ENCODE measurements at places on chromosomes 2 and 18.

DNA sequence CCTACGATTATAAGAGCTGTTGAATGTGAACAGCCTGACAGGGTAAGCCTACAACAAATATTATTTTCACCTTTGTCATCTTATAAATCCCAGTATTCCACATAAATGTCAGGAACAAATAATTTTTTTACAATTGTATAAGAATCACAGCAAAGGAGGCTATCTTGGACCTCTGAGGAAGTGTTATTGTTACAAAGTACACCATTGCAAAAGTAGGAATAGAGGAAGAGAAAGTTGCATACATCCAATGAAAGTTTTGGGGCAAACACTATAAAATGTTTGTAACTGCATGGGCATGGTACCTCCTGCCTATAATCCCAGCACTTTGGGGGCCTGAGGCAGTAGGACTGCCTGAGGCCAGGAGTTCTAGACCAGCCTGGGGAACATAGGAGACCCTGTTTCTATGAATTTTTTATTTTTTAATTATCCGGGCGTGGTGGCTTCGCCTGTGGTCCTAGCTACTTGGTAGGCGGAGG lies 715 bp upstream of the MEMO1 start:
- DNase-seq, result peak; percentile 53

- DNase-seq, result no peak
Observed at GRCh38 chr18:21012308-21012707, 99.3 kb downstream of the ROCK1 start.

DNA sequence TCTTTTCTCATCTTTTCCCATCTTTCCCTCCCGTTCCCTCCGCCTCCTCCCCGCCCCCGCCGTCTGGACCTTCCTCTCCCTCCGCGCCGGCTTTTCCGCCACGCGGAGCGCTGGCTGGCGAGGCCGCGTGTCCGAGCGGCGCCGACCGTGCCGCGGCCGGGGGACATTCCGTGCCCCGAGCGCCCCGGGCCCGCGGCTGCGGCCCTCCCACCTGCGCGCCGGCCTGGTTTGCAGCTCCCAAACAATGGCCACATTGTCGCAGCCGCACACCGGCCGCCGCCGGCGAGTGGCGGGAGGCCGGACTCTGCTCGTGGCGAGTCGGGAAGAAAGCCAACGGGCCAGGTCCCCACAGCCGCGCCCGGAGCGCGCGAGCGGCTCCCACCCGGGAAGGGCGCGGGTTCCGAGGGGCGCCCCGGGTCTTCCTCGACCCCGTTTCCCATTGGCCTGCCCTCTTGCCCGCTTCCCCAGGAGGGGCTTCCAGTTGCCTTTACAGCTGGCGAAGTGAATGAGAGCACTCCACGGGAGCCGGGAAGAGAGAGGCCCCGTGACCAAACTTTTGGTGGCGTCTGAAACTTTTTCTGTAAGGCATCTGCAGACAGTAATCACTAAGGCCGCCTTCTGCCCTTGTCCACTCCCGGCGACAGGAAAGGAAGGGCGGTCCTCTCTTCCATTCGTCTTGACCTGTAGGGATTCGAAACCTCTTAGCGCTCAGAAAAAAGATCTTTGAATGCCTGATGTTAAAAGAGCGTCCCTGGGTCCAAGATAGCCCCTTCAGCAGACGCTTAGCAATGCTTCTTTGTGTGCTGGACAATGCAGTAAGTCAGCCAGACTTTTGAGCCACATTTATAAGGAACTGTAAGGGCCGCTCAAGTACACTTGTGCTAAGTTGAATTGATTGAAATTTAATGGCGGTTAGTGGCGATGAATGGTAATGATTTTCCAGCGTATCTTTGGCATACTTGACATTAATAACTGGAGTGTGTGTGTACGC lies 6.2 kb downstream of the GLI2 start:
- DNase-seq, result no peak

GRCh38 chr2:128134573-128134972 lies 43.6 kb downstream of the UGGT1 start:
- no peak for DNase-seq

DNA sequence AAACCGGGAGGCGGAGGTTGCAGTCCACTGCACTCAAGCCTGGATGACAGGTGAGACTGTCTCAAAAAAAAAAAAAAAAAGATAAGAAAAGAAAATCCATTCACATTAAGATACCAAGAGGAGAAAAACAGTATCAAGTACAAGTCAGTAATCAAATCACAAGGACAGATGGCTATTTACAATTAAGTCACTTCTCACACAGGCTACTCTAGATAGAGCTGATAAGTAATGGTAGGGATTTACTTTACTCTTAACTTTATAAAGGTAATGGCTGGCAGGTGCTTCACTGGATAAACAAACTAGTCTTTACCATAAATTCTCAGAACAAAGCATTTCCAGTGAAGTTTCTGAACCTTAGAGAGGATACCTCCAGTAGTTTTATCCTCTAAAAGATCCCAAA lies 11.5 kb downstream of the SF3B1 start:
- no peak for DNase-seq

DNA sequence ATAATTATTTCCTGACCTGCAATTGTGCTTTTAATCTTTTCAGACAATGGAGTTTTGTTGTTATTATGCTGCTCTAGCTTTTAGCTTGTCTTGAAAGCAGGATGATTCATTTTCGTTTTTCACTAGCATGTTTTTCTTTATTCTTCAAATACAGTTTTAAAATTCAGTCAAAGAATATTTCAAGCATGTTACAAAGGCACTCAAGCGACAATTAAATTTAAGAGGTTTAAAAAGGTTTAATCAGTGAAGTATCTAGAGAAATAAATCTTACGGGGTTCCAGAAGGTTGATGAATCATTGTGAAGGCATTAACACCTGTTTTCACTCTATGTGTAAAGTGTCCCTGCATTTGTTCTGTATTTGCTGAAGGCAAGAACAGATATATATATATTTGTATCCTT lies 390.7 kb upstream of the TMEFF2 start:
- no peak for DNase-seq

DNA sequence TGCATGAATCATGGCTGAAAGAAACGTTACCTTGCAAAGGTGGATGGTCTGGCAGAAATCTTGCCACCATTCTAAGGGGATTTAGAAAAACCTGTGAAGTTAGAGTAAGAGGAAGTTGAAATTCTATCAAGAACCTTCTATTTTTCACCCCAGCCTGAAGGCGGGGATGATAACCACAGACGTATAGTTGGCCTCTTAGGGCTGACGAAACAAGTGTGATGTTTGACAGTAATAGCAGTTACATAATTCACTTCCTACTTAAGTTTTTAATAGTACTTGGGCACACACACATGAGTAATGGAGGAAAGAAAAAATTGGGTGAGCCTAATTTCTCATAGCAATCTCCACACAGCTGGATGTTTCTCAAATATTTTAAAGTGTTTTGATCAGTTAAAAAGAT lies 336.6 kb upstream of the SALL3 start:
- DNase-seq, result peak; percentile 81

DNA sequence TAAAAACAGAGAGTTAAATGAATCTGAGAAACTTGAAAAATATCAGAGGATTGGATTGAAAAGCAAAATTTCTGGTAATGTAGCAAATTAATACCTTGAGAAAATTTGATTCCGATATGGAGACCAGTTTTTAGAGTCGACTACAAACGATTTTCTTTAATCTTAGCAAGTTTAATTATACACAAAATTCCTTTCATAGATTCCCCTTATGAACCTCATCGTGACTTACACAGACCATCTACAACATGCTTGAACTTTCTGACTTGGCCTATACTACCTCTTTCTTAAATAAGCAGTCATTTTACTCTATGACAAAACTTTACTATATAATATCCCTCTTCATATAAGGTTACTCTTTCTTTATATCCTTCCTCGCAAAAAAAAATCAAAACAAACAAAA lies 769.6 kb upstream of the CRIM1 start:
- no peak for DNase-seq

DNA sequence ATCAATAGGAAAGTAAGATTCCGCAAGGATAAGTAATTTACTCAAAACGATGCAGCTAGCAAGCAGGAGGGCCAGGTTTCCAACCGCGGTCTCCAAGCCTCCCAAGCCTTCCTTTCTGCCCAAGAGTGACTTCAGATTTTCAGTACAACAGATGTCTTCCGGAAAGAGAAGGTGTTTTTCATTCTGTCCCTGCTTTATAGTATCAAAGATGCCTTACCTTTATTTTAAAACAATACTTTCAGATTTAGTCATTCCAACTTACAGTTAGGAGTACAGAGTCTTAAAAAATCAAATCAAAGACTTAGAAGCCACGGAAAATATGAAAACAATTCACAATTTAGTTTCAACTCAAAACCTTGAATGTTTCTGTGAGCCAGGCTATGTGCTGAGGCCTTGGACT lies 43.6 kb downstream of the CYB5A start:
- no peak for DNase-seq

GRCh38 chr2:200379481-200380090 lies 73.1 kb downstream of the SPATS2L start:
- DNase-seq, result no peak

- no peak for DNase-seq
Observed at GRCh38 chr2:177044671-177045070, 167.9 kb upstream of the HNRNPA3 start.

DNA sequence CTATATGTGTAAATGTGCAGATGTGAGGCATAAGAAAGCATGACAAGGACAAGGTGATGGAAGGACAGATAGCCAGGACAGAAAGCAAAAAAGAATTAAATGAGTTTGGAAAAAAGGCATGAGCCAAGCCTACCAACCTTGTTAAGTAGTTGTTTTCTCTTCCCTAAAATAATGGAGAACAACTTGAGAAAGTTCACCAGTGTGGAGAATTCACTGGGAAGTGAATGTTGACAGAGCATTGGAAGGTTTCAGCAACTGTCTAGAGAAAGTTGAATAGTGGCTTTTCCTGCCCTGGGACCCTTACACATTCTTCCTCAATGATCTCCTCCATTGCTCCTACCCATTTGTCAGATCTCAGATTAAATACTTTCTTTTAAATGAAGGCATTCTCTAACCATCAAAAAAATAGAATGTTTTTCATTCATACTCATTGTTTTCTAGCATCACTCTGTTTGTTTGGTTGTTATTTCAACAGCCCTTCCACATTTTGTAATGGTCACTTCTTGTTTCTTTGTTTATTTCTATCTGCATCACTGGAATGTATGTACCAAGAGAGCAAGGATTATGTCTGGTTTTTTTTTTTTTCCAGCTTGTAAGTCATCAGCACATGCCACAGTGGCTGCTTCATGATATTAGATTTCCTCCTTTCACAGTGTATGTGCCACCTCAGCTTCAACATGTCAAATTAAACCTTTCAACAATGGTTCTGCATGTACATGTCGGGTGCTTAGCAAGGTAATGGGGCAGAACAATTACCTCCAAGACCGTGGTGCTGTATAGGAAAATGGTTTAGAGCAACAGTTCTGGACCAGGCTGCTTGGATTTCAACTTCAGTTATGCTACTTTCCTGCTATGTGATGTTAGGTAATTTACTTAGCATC lies 586.0 kb upstream of the VRK2 start:
- peak; percentile 52 for DNase-seq

DNA sequence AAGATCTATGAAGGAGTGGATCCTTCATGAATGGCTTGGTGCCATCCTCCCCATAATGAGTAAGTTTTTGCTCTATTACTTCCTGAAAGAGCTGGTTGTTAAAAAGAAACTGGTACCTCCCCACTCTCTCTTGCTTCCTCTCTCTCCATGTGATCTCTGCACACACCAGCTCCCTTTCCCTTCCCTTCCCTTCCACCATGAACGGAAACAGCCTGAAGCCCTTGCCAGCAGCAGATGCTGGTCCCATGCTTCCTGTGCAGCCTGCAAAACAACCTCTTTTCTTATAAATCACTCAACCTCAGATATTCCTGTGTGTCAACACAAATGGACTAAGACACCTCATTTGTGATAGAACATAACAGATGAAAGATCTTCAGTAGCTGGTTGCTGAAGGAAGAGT lies 303.5 kb upstream of the ACVR2A start:
- peak; percentile 6 for DNase-seq

DNA sequence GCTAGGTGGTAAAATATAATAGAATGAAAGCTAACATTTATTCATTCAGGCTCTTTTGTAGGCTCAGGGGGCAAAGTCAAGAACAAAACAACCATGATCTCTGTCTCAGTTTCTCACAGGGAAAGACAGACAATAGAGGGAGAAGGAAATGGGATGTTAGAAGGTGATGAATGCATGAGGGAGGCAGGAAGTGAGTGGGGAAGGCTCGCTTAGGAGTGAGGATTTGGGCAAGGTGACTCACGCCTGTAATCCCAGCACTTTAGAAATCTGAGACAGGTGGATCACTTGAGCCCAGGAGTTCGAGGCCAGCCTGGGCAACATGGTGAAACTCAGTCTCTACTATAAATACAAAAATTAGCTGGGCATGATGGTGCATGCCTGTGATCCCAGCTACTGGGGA lies 88.4 kb downstream of the CTIF start:
- DNase-seq, result no peak

DNA sequence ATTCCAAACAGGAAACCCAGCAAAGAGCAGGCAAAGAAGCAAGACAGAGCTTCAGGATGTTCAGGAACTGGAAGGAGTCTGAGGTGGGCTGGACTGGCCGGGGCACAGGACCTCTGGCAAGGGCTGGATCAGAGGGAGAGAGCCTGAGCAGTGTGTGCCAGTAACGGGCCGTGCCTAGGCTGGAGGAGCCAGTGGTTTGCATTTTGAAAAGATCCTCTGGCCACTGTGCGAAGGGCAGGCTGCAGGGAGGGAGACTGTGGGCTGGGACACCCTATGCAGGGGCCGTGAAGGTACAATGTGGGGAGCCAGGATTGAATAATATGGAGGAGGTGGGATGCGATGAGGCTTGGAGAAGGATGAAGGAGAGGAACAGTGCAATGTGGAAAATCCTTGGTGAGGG lies 6.2 kb upstream of the SDC1 start:
- DNase-seq, result no peak

DNA sequence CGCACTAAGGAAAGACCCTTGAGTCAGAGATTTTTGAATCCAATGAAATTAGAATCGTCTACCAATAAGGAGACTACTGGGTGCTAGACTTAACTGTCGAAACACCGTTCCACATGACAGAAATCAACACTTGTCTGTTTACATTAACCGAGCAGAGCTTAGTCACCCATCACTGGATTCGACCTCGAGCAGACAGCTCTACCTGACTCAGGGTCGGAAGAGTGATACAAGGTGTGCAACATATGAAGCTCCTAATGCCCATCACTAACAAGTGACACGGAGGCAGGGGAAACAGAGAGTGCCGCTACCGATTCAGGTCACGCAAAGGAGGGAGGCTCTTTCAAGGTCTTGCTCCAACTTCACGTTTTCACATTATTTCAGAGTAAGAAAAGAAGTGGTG lies 54.2 kb upstream of the FZD5 start:
- DNase-seq, result no peak

- DNase-seq, result no peak
Observed at GRCh38 chr2:74385396-74385795, 5.3 kb upstream of the DCTN1 start.

GRCh38 chr18:7259475-7259874 lies 28.6 kb downstream of the LRRC30 start:
- no peak for DNase-seq

Measured in inflammatory macrophage treated with lipopolysaccharide for 1 hour (primary cell).